ENCODE measurements at places on chromosomes 5 and 9.

GRCh38 chr5:87649455-87649854 lies 236.7 kb upstream of the CCNH start:
- no peak for DNase-seq

DNA sequence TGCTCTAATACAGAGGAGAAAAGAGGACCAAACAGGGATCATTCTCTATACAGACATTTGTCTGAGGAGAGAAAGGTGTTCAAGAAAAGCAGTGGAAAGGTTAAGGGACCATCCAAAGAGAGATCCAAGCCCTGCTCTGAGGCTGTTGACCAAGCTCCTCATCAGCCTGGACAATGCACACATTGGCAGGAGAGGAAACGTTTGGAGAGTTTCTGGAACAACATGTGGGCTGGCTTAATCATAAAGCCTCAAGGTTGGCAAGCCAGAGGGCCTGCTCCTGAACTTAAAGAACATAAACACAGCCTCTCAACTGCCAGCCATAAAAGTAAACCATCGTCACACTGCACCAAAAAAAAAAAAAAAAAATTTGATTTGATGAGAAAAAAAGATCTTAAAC lies 184.4 kb upstream of the SLC12A2 start:
- no peak for DNase-seq

- DNase-seq: no peak
Measured at GRCh38 chr5:66958201-66958979, 238.2 kb downstream of the CD180 start.

GRCh38 chr5:74634611-74635286 lies 5.8 kb downstream of the ENC1 start:
- DNase-seq: no peak

DNA sequence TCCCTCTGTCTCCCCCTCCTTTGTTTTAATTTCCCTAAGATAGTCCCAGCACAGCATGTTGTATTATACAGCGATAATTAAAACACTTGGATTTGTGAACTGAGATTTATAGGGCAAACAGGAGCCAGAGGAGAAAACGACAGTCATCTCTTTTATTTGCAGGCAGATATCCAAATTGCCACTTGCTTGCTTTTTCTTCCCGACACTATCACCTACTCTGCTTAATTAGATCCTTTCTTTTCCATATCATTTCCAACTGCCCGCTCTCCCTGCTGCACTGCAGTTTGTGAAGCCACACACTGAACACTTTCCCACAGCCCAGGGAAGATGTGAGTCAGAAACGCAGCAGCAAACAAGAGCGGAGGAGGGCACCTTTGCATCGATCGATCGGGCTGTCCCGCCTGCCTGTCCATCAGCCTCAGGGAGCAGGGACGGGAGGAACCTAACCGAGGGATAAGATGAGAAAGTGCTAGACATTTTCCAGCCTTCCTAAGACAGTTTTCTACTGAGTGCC lies 35.8 kb upstream of the SPRY4 start:
- DNase-seq: no peak

DNA sequence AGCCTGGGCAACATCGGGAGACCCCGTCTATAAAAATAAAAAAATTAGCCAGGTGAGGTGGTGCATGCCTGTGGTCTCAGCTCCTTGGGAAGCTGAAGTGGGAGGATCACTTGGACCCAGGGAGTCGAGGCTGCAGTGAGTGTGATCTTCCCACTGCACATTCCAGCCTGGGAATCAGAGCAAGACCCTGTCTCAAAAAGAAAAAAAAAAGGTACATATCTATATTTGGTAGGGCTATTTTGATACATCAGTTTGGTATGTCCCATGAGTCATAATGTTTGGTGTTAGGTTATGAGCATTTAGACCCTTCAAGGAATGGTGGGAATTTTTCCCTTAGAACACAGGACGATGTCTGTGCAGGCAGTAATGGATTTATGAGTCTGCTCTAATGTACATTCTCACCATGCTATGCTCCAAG lies 55.3 kb upstream of the POU4F3 start:
- no peak for DNase-seq
